ENCODE measurements at places on chromosomes 3 and 15. TPM values are rescaled to one million over a fixed set of nuclear protein-coding genes. Genes with fewer than 3 reads are reported as not detected.

The FEZF2 gene
- not detected for total RNA-seq

The LXN gene
- 17.7 TPM for total RNA-seq

The AMIGO3 gene
- total RNA-seq, result not detected

DNA sequence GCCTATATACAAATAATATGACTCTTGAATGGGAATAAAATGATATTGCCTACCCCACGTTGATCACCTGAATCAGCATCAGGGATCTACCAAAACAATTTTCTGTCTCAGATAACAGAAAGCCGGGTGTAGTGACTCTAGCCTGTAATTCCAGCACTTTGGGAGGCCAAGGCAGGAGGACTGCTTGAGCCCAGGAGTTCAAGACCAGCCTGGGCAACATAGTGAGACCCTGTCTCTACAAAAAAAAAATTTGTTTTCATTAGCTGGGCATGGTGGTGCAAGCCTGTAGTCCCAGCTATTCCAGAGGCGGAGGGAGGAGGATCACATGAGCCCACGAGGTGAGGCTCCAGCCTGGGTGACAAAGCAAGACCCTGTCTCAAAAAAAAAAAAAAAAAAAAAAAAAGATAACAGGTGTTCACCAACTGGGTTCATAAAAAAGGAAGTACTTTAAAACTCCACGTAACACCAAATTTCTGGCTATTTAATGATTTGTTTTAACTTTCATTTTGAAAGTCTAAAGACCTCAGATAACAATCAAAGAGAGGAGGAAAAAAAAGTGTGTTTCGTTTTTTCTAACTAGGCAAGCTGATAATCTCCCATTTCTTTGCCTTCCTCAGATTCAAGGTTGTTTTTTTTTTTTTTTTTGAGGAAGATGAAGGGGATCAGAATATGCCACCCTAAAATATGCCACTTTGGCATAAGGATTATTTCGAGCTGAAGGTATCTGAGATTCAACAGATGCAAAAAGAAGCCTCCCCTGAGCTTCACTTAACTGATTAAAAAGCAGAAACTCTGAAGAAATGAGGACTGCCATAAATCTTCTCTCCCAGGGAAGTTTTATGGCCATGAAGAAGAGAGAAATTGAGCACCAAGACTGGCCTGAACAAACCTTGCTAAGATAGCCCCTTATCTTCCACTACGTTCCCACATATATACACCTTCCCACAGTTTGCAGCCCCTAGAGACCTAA is 44.1 kb downstream of the TRANK1 start:
- DNase-seq, result no peak

- DNase-seq, result no peak
Observed at GRCh38 chr3:187186375-187186774, 10.9 kb upstream of the RTP1 start.

DNA sequence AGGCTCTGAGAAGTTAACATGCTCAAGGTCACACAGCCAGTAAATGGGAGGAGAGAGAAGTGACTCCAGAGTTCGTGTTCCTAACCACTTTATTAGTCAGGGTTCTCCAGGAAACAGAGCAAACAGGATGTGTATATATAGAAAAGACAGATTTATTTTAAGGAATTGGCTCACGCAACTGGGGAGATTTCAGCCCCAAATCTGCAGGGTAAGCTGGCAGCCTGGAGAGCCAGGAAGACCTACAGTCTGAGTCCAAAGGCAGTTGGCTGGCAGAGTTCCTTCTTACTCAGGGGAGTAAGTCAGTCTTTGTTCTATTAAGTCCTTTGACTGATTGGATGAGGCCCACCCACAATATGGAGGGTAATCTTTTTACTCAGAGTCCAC is 118.2 kb upstream of the PROK2 start:
- DNase-seq, result no peak

GRCh38 chr3:114856835-114857234 is 290.3 kb downstream of the ZBTB20 start:
- no peak for DNase-seq

DNA sequence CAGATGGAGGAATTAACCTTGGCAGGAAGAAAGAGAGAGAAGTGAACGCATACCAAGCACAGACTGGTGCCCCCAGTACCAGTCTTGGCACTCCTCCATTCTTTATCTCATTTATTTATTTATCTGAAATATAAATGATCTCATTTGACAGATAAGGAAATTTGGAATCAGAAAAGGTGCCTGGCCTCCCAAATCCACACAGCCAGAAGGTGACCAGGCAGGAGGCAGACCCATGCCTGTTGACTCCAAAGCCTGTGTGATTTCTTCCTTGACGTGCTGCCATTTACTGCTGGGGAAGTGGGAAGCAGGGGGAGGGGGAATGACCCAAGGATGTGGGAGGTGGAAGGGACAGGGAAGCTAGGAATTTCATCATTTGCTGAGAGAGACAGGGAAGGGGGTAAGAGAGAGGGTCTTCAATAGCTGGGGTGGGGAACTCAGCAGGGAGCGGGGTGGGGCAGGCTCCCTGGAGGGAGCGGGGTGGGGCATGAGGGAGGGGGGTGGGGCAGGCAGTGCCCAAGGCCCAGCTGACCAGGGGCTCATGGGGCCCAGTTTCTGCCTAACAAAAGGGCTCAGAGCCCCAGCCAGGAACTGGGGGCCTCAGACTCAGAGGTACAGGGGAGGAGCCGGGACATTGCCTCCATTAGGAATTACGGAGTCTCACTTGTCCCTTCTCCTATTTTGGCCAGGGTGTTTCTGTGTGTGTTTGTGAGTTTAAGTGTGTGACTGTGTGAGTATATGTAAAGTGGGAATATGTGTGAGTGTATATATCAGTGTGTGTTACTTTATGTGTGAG is 63.0 kb downstream of the MINAR1 start:
- DNase-seq, result no peak

DNA sequence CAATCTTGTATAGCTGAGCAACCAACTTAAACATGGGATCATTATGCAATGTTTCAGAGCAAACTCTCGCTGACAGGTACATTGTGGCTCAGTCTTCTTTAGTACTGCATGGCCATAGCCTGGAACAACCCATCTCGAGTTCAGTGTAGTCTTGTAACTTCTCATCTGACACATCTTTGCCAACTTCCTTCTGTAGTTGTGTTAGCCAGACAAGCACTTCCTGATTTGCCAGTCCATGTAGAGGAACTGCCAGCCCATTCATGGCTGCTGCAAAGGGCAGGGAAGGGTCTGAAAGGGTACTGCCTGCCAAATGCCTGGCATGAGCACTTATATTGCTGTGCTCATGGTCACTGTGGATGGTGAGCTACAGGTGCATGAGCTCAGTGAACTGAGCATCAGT is 49.2 kb upstream of the CCDC54 start:
- no peak for DNase-seq

DNA sequence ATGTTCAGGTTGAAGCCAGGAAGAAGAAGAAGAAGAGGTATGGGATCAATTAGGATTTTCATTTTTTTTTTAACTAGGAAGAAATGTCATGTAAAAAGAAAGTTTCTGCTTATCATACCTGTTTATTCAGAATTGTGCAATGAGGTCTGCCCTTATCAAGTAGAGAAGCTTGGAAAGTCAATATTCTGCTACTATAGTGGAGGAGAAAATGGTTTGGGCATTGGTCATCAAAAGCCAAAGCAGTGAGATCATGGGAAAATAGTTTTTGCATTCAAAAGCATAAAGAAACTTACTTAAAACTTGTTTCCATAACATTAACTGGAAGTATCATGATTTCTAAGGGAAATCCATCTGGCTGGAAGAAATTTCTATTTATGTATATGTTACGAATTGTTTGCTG is 1239.2 kb downstream of the NSUN3 start:
- DNase-seq, result no peak

DNA sequence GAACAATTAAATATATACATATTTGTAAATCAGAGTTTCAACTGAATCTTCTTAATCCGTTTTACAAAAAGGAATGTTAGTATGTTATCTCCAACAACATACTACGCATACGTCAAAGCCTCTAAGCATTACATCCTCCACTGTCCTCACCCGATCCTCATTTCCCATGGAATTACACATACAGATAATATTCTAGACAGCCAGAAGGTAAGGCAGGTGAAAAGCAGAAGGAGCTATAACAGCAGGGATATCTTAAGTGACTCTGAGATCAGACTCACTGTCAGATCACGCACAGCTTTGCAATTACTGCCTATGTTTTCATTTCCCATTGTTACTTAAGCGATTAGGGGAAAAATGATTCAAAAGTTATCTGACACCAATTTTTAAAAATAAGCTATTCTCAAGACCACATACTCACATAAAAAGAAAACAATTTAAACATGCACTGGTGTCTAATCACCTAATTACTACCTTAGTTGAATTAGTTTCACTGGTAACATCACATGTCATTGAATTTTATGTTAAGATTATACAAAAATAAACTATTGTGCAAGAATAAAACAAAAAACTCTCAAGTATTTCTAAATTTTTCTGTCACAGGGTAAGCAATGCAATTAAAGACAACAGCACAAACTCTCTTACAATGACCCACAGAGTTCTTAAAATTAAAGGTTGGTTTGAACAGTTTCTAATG is 92.8 kb downstream of the TBL1XR1 start:
- no peak for DNase-seq

DNA sequence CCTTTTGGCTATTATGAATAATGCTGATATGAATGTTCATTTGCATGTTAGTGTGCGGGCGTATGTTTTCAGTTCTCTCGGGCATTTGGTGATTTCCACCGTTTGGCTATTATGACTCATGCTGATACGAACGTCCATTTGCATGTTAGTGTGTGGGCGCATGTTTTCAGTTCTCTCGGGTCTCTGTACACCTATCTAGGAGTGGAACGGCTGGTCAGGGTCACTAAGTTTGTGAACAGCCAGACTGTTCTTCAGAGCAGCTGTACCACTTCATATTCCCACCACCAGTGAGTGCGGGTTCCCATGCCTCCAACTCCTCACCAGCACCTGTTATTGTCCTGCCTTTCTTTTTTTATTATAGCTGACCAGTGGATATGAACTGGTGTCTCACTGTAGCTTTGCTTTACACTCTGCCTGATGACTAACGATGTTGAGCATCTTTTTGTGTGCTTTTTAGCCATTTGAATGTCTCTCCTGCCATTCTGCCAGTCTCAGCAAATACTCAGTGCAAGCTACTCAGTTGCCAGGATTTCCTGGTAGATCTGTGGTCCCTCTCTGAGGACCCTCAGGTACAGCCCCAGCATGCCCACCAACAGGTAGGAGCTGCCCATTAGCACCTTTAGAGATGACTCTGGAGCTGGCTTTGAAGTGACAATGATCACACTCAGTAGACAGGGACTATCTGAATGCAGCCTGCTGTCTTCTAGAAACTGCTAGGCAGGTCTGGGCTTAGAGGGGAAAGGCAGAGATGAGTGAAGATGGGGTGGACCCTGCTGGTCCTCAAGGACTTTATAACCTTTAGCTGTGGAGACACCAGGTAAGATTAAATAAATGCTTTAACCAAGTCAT is 141.1 kb downstream of the XXYLT1 start:
- no peak for DNase-seq

DNA sequence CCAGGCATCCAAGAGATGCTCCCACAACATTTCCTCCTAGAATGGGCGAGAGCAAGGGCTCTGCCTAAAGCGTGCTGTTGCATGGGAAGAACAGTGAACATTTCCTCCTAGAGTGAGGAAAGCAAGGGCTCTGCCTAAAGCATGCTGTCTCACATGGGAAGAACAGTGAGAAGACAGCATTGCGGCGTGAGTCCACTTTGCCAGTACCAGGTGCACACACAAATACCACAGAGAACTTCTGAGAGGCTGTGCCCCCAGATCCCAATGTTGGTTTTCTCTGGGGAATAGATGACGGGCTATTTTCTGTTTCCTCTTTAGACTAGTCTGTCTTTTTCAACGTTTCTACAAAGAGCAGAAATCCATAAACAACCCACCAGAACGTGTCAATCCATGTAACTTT is 142.9 kb downstream of the LRRK1 start:
- no peak for DNase-seq

- DNase-seq, result no peak
Observed at GRCh38 chr15:81336568-81336967, 12.6 kb upstream of the STARD5 start.

GRCh38 chr3:142850395-142851023 is 38.4 kb downstream of the PCOLCE2 start:
- no peak for DNase-seq

DNA sequence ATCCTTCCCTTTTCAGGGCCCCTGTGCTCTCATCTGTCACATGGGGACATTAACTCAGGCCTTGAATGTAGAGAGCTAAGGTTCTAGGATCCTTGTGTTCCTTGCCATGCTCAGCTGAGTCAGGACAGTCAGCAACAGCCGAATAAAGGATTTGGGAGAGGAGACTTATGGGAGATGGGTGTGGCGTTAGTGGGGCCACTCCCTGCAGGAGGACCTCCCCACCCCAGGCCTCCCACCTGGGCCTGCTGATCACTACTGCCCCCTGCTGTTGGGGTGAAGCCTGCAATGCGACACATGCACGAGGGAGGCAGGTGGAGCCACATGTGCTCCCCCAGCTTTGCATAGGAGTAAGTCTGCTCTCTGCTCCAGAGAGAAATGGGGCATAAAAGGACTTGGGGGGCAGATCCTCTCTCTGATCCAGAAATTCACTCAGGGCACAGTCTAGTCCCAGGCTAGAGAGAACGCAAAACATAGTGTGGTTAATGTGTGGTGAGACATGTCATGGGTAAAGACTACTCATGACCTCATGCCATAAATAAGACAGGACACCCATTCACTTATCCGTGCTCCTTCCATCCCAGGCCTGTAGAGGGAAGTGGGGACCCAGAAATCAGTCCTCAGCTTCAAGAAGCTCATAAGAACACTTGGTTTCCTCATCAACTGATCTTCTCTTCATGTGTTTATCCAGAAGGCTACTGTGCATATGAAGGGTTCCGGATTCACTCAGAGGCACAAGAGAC is 19.4 kb downstream of the RBP1 start:
- no peak for DNase-seq

Measured in activated T-helper 1 cell treated with anti-CD3 and anti-CD28 coated beads, Interleukin-12 subunit alpha, Interleukin-12 subunit beta, Interleukin-2, Interleukin-4 antibody, amounts not matched to agents 30 ng/mL and 10 ng/mL and 1 ng/mL, durations not matched to agents 14 hours and 24 hours and 36 hours (primary cell).